ENCODE measurements at places on chromosomes 1 and 21. TPM values are rescaled to one million over a fixed set of nuclear protein-coding genes. Genes with fewer than 3 reads are reported as not detected.

- DNase-seq = peak; percentile 86
Observed at GRCh38 chr1:8848663-8849386, 29.7 kb downstream of the ENO1 start.

The AUNIP gene
- polyA plus RNA-seq = 4.0 TPM

The USP21 gene
- 51.1 TPM for polyA plus RNA-seq

The SLC30A2 gene
- polyA plus RNA-seq = 4.0 TPM

DNA sequence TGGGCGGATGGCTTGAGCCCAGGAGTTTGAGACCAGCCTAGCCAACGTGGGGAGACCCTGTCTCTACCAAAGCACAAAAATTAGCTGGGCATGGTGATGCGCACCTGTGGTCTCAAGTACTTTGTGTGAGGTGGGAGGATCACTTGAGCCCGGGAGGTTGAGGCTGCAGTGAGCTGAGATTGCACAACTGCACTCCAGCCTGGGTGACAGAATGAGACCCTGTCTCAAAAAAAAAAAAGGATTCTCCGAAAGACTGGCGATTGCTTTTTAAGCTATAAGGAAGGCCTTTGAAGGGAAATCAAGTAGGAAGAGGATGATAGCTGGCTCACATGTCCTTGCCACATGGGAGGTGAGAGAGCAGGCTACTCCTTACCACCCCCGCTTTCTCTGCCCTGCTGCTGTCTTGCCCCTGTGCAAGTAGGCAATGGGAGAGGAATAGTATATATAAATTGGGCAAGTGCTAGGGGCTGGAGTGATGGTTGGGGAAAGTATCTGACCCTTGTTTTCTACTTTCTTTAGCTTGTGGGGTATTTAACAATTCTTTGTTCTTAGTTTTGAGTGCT, 3.8 kb upstream of the LAMTOR5 start:
- no peak for DNase-seq

The NEGR1 gene
- polyA plus RNA-seq = 4.0 TPM

GRCh38 chr1:244346972-244347618, 104.6 kb downstream of the ADSS2 start:
- DNase-seq = no peak

DNA sequence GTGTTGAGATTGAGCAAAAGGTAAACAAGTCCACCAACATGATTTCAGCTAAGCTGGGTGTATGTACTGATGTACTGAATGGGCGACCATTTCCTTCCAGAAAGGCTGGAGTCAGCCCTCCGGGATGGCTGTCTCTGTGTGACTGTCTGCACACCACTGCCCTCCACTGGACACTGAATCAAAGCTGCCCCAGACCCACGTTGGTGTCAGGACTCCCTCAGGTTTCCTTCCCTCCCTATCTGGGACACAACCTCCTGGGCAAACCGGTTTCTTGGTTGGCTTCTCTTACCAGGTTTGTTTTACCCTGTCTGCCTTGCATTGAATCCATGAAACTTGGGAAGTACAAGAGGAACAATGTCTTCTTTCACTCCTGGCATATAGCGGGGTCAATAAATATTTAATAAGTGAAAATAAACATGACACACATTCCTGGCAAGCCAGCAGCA, 5.3 kb upstream of the SRP9 start:
- DNase-seq = no peak

The TIE1 gene
- polyA plus RNA-seq = 64.8 TPM

The PGBD5 gene
- polyA plus RNA-seq = 5.7 TPM

The SPATA17 gene
- 14.8 TPM for polyA plus RNA-seq

The GBP6 gene
- polyA plus RNA-seq = 0.03 TPM

DNA sequence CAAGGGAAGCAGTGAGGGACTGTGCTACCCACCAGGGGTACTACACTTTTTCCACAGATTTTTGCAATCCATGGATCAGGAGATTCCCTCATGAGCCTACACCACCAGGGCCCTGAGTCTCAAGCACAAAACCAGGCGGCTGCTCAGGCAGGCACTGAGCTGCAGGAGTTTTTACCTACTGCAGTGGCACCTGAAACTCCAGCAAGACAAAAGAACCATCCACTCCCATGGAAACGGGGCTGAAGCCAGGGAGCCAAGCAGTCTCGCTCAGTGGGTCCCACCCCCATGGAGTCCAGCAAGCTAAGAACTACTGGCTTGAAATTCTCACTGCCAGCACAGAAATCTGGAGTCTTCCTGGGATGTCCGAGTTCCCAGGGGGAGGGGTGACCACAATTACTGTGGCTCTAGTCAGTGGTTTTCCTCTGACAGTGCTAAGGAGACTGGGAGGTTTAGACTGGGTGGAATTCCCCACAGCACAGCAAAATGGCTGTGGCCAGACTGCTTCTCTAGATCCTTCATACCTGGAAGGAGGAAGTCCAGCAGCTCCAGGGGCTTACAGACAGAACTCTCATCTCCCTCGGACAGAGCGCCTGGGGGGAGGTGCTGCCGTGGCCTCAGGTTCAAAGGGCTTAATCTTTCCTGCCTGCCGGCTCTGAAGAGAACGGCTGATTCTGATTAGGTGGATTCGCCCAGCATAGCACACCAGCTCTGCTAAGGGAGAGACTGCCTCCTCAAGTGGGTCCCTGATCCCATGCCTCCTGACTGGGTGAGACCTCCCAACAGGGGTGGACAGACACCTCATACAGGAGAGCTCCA, 437.8 kb downstream of the LTN1 start:
- DNase-seq = no peak

- DNase-seq = no peak
Observed at GRCh38 chr1:45785583-45785982, 17.8 kb upstream of the MAST2 start.

- DNase-seq = no peak
Observed at GRCh38 chr1:214335567-214335966, 54.6 kb downstream of the SMYD2 start.

DNA sequence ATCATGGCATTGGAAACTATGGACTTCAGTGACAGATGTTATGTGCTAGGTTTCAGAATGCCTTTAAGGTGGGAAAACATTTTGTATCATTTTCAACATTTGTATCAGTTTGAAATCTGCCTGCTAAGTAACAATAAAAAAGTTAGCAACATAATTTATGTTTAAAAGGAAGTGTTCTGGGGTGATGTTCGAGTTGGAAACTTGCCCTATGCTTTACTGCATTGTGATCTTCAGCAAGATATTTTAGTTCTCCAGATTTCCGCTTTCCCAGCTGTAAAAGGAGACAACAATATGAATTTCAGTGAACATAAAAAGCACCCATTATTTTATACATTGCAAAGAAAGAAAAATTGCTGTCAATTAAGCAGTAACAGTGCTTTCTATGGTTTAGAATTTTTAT, 187.4 kb downstream of the DISC1 start:
- DNase-seq = no peak

DNA sequence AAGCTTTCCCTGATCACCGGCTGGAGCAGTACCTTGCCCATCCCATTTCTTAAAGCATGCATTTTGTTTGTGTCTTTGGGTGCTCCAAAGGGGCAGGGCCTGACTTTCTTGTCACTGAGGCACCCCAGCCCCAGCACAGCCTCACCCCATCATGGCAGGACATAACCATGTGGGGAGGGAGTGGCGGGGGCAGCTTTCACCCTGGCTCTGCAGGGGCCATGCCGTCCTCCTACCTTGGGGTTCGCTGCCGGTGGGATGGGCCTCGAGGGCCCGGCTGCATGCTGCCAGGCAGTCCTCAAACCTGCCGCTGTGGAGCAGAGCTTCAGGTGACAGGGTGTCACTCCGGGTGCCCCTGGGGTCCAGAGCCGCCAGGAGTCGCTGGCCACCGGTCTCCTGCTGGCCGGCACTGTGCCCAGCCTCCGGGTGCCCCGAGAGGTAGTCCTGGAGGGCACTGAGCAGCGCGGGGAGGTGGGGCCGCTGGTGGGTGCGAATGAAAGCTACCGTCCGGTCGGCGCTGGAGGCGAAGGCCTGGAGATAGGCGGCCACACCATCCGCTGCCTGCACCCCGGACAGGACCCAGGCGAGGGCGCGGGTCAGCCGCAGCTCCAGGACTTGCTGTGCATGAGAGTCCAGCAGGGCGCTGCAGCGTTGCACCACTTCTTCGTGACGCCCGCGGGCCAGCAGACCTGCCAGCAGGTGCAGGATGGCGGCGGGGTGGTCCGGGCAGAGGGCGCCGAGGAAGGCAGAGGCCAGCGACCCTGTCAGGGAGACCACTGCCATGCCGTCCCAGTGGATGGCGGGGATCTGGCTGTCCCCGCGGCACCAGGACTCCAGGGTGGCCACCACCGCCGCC, 1.5 kb downstream of the TTC34 start:
- no peak for DNase-seq

GRCh38 chr1:114558544-114558943, 22.9 kb downstream of the BCAS2 start:
- no peak for DNase-seq

DNA sequence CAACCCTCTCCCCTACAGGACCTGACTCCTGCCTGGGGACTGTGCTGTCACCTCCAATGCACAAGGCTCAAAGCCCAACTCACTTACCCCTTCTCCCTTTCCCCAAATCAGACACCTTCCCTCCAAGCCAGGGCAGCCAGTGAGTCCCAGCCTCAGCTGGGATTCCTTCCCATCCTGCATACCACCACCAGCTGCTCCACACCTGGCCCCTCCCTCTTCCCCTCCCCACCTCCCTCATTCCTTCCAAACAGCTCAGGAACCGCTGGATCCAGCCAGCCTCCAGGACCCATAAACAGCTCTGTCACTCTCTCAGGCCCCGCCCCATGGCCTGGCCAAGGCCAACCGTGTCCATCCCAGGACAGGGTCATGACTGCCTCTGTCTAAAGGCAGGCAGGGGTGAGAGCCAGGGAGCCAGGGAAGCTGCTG, 41.4 kb downstream of the ACOT7 start:
- DNase-seq = no peak

The SPATA6 gene
- polyA plus RNA-seq = 16.4 TPM

The COL24A1 gene
- 1.6 TPM for polyA plus RNA-seq

The TBX15 gene
- polyA plus RNA-seq = 0.30 TPM

GRCh38 chr1:81197591-81197990, 603.1 kb upstream of the ADGRL2 start:
- DNase-seq = no peak

DNA sequence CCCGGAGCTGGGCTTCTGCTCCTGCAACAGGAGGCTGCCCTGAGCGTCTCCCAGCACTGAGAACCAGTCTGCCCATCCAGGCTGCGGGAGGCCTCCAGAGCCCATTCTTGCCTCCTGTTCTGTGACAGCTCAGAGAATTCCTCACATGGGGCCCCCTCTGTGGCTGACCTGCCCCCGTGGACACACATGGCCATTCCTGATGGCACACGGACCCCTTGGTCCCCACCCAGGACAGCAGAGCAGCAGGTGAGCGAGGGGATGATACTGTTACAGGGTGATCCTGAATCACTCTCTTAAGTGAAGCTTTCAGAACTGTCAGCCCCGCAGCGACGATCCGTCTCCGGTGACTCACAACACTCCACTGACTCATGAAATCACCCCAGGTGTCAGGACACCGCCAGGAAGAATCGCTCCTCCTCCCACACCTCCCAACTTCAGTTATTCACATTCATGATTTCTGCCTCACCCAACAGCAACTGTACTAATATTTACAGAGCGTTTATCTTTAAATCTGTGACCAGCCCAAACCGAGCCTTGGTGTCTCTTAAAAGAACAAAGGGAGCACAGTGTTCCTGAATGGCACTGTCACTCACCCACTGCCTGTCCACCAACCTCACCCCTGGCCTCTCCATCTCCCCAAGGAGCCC, 22.5 kb downstream of the CHD5 start:
- no peak for DNase-seq

The CLCA4 gene
- not detected for polyA plus RNA-seq

DNA sequence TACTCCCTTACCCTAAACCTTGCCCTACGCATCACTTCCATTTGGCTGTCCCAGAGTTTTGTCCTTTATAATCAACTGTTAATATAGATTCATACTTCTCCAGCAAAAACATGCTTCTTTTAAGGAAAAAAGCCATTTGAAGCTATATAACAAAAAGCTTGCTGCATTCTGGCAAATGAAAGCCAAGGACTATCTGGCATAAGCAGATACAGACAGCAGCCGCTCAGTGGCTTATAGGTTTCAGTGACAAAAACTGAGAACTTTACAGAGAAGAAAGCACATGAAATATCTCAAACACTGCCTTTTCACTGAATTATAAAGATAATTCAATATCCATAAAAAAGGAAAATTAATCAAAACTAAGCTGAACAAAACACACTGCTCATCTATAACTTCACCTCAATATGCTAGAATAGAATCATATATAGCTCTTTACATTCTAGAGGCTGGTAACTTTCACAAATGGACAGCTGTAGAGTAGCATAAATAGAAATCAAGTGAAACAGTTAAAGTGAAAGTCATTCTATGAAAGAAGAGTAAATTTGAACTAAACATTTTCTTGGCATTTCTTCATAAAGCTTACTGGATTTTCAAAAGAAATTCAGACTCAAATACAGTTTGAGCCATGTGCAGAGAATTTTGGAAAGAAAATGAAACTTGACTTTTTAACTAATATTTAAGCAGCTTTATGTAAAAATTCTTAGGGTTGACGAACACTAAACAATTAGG, 19.6 kb downstream of the CDC42BPA start:
- DNase-seq = no peak

DNA sequence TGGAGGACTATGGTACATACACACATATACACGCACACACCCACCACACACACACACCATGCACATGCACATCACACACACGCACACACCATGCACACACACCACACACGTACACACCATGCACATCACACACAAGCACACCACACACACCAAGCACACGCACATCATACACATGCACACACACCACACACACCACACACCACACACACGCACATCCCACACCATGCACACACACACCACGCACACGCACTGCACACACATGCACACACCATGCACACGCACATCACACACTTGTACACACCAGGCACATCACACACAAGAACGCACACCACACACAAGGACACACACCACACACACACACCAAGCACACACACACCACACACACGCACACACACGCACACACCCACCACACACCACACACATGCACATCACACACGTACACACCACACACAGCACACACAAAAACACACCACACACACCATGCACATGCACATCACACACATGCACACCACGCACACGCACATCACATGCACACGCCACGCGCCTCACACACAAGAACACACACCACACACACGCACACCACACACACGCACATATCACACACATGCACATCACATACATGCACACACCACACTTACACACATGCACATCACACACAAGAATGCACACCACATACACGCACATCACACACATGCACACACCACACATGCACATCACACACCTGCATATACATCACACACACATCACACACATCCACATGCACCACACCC, 9.2 kb downstream of the PDE9A start:
- no peak for DNase-seq

The IQGAP3 gene
- polyA plus RNA-seq = 11.0 TPM

The PIK3CD gene
- polyA plus RNA-seq = 7.6 TPM

GRCh38 chr1:77281491-77282186, at the start of gene AK5:
Gene AK5, plus strand, starts transcription at chr1:77282019. Its CDS starts 295 bp downstream, at chr1:77282314.
- DNase-seq = no peak

The PROK1 gene
- 0.22 TPM for polyA plus RNA-seq

- no peak for DNase-seq
Observed at GRCh38 chr1:223210788-223211120, 67.7 kb upstream of the TLR5 start.

Data from left renal cortex interstitium (tissue), 4 donors.